ENCODE measurements at places on chromosomes 11 and 22.

DNA sequence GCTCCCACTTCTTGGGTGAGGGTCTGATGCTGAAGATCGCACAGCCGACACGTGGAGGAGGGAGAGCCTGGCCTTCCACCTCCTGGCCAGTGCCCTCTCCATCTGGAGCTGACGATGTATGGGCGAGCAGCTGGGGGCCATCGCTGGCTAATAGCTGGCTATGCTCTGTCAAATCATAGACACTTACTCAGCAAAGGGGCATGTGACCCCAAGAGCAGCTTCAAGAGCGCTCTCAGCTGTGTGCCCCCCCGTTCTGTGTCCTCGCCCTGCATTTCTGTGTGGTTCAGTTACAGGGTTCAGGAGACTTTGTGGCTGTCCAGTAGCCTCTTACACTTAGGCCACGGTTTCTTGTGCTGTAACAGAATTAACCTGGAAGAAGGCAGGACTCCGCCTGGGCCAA is 26.4 kb downstream of the FBLN1 start:
- DNase-seq, result no peak

DNA sequence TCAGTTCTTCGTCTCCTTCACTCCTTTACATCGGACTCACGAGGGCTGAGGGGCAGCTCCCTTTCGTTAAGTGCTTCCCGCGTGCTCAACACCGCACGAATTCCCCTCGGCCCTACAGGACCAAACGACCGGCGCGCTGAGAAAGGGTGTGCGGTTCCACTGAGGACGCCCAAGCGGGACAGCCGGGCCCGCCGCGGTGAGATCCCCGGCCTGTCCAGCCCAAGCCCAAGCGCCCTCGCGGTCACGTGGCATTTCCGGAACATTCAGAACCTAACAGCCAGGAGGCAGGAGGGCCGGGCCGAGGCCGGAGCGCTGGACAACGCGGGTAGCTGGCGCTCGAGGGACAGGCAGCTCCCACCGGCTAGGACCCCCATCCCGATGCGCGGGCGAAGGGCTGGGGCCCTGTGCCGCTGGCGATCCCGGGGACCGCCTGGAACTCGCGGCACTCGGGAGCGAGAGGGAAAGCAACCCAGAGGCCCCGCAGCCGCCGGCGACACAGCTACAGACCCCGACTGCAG is 737 bp upstream of the STIP1 start:
- DNase-seq, result no peak

DNA sequence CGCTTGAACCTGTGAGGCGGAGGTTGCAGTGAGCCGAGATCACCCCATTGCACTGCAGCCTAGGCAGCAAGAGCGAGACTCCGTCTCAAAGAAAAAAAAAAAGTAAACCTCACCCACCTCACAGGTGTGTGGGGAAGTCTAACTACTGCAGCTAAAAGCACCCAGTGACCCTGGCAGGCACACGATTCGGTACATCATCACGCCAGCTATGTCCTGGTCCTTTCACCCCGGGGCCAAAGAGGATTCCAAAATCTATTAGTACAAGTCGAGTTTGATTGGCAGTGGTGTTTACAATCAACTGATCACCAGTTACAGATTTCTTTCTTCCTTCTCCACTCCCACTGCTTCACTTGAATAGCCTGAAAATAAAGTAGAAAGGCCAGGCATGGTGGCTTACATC is 6.3 kb downstream of the TST start:
- DNase-seq, result no peak

GRCh38 chr22:22892096-22893052 is 4.8 kb downstream of the IGLL5 start:
- no peak for DNase-seq

GRCh38 chr11:61028135-61028729 is 56.8 kb downstream of the CD6 start:
- no peak for DNase-seq

DNA sequence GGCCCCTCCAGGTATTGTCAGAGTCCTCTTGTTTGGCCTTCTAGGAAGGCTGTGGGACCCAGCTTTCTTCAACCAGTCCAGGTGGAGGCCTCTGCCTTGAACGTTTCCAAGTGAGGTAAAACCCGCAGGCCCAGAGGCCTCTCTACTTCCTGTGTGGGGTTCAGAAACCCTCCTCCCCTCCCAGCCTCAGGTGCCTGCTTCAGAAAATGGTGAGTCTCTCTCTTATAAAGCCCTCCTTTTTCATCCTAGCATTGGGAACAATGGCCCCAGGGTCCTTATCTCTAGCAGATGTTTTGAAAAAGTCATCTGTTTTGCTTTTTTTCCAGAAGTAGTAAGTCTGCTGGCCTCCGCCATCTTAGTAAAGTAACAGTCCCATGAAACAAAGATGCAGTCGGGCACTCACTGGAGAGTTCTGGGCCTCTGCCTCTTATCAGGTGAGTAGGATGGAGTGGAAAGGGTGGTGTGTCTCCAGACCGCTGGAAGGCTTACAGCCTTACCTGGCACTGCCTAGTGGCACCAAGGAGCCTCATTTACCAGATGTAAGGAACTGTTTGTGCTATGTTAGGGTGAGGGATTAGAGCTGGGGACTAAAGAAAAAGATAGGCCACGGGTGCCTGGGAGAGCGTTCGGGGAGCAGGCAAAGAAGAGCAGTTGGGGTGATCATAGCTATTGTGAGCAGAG is at the start of gene CD3E:
Gene CD3E (plus strand): TSS at position 163 of the 681 bp plus-strand sequence. CDS start 223 bp downstream, at position 386.
- DNase-seq, result no peak

GRCh38 chr11:88360141-88360540 is 22.6 kb upstream of the CTSC start:
- DNase-seq, result no peak

- no peak for DNase-seq
Observed at GRCh38 chr11:78996007-78996406, 421.3 kb upstream of the NARS2 start.

Measured in neuronal stem cell (in vitro differentiated cells).